ENCODE measurements at places on chromosomes 1 and 21.

- H3K36me3 ChIP-seq = peaks cover 35% of the 10 kb centered on the region
- H3K4me1 ChIP-seq = peaks cover 11% of the 10 kb centered on the region
- no peak for DNase-seq
- H3K27me3 ChIP-seq = no peaks in the 10 kb centered on the region
- H3K27ac ChIP-seq = peak overlapping the region; percentile 15
Measured at GRCh38 chr21:32599091-32599490, 13.1 kb downstream of the CFAP298 start.

DNA sequence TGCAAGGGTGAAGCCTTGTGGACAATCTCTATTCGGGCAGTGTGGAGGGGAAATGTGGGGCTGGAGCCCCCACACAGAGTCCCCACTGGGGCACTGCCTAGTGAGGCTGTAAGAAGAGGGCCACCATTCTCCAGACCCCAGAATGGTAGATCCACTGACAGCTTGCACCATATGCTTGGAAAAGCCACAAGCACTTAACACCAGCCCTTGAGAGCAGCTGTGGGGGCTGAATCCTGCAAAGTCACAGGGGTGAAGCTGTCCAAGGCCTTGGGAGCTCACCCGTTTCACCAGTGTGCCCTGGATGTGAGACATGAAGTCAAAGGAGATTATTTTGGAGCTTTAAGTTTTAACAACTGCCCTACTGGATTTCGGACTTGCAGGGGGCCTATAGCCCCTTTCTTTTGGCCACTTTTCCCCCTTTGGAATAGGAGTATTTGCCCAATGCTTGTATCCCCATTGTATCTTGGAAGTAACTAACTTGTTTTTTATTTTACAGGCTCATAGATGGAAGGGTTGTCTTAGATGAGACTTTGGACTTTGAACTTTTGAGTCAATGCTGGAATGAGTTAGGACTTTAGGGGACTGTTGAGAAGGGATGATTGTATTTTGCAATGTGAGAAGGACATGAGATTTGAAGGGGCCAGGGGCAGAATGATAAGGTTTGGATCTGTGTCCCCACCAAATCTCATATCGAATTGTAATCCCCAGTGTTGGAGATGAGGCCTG lies 16.3 kb upstream of the COL6A1 start:
- no peak overlapping the region for H3K27ac ChIP-seq
- DNase-seq = no peak
- H3K4me1 ChIP-seq = no peaks in the 10 kb centered on the region
- no peak overlapping the region for H3K4me3 ChIP-seq
- no peaks in the 10 kb centered on the region for H3K27me3 ChIP-seq

DNA sequence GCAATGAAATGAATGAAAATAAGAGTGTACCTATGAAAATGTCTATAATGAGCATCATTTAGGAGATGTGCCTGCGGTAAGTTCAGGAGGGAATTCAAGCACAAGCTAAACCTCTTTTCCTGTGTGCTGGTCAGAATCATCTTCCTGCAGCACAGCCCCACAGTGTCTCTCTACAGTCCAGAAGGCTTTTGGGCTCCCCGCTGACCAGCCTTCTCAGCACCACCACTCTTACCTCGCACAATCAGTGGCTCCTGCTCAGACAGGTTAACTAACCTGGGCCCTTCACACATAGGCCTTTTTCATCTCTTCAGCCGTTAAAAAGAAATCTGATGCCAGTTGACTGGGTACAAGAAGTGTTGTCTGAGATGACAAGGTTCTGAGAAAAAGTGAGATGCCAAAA lies 57.7 kb downstream of the LRRC8C start:
- DNase-seq = no peak
- peaks cover 43% of the 10 kb centered on the region for H3K36me3 ChIP-seq
- H3K4me1 ChIP-seq = no peaks in the 10 kb centered on the region

DNA sequence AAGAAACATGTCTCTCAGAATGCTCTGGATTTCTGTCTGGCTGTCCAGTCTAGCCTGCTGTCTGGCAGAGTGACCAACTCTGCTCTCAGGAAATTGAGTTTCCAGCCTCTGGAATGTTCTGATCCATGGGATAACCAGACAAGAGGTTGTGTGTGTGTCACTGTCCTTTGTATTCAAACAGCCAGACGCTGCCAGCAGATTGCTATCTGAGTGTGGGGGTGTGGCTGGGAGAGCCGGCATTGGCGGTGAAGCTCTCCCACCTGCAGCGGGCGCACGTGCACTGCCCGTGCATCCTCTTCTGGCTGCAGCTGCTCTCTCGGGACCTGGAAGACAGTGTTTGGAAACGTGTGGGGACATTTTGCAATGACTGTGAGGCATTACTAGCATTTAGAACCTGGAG lies 26.1 kb downstream of the PKP1 start:
- peak overlapping the region; percentile 92 for H3K27ac ChIP-seq
- no peak overlapping the region for H3K4me3 ChIP-seq
- peaks cover 64% of the 10 kb centered on the region for H3K4me1 ChIP-seq
- no peaks in the 10 kb centered on the region for H3K27me3 ChIP-seq
- DNase-seq = peak; percentile 86
- H3K36me3 ChIP-seq = peaks cover 31% of the 10 kb centered on the region

DNA sequence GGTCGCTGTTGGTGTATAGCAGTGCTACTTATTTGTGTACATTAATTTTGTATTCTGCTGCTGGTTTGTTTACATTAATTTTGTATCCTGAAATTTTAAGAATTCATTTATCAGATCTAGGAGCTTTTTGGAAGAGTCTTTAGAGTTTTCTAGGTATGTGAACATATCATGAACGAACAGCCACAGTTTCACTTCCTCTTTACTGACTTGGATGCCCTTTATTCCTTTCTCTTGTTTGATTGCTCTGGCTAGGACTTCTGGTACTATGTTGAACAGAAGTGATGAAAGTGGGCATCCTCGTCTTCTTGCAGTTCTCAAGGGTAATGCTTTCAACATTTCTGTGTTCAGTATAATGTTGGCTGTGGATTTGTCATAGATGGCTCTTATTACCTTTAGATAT lies 1757.9 kb downstream of the BRINP3 start:
- no peak overlapping the region for H3K4me3 ChIP-seq
- no peak overlapping the region for H3K27ac ChIP-seq
- no peaks in the 10 kb centered on the region for H3K36me3 ChIP-seq
- DNase-seq = no peak
- H3K4me1 ChIP-seq = no peaks in the 10 kb centered on the region
- no peaks in the 10 kb centered on the region for H3K27me3 ChIP-seq

- H3K27ac ChIP-seq = no peak overlapping the region
- no peak overlapping the region for H3K4me3 ChIP-seq
- H3K4me1 ChIP-seq = no peaks in the 10 kb centered on the region
- no peaks in the 10 kb centered on the region for H3K36me3 ChIP-seq
- no peak for DNase-seq
Measured at GRCh38 chr1:34360574-34360973, 183.9 kb downstream of the C1orf94 start.

GRCh38 chr1:52602856-52603600 lies 857 bp downstream of the GPX7 start:
- H3K4me3 ChIP-seq = peak overlapping the region; percentile 27
- no peak overlapping the region for H3K27ac ChIP-seq
- no peaks in the 10 kb centered on the region for H3K27me3 ChIP-seq
- H3K4me1 ChIP-seq = no peaks in the 10 kb centered on the region
- DNase-seq = no peak

DNA sequence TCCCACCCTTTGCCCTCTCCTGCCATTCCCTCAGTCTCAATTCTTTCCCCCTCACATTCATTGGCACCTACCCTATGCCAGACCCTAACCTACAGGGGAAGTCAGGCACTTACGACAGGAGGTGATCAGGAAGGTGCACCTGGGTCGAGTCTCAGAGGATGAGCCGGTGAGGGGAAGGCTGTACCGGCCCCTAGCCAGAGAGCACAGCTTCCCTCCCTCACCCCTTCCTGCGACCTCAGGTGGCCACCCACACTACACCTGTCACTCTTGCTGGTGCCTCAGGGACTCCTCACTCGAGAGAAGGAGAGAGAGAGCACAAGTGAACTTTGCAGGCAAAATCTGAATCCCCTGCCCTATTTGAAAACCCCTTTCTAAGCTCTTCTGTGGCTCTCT lies 1.7 kb upstream of the MYOM3 start:
- H3K4me1 ChIP-seq = peaks cover 24% of the 10 kb centered on the region
- H3K36me3 ChIP-seq = no peaks in the 10 kb centered on the region
- no peak overlapping the region for H3K27ac ChIP-seq
- no peak overlapping the region for H3K4me3 ChIP-seq

DNA sequence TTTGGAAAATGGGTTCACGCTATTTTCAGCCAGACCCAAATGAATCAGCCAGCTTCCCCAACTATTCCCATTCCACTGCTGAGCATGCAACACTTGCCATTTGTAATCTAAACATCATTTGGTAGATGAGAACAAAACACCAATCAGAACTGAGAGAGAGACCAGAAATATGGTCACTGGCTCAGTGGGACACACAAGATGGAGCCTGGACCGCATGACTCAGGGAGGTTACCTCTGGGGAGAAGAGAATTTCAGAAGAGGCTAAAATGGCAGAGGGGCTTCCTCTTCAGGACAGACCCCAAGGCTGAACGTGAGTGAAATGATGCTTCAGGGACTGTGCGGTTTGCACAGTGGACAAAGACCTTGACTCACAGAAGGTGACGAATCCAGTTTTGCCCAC lies 126.6 kb downstream of the URB2 start:
- H3K27ac ChIP-seq = no peak overlapping the region
- no peaks in the 10 kb centered on the region for H3K27me3 ChIP-seq
- DNase-seq = no peak
- no peak overlapping the region for H3K4me3 ChIP-seq

GRCh38 chr1:33814166-33814565 lies 49.7 kb upstream of the HMGB4 start:
- H3K36me3 ChIP-seq = no peaks in the 10 kb centered on the region
- H3K27ac ChIP-seq = no peak overlapping the region
- H3K27me3 ChIP-seq = peaks cover 4% of the 10 kb centered on the region

- peaks cover 31% of the 10 kb centered on the region for H3K4me1 ChIP-seq
- H3K27me3 ChIP-seq = no peaks in the 10 kb centered on the region
- no peak overlapping the region for H3K4me3 ChIP-seq
- no peaks in the 10 kb centered on the region for H3K36me3 ChIP-seq
- H3K27ac ChIP-seq = no peak overlapping the region
Measured at GRCh38 chr1:64955097-64956009, 11.0 kb downstream of the JAK1 start.

GRCh38 chr1:172997941-172998361 lies 52.8 kb downstream of the TNFSF18 start:
- no peaks in the 10 kb centered on the region for H3K36me3 ChIP-seq
- no peaks in the 10 kb centered on the region for H3K4me1 ChIP-seq
- no peak overlapping the region for H3K4me3 ChIP-seq

DNA sequence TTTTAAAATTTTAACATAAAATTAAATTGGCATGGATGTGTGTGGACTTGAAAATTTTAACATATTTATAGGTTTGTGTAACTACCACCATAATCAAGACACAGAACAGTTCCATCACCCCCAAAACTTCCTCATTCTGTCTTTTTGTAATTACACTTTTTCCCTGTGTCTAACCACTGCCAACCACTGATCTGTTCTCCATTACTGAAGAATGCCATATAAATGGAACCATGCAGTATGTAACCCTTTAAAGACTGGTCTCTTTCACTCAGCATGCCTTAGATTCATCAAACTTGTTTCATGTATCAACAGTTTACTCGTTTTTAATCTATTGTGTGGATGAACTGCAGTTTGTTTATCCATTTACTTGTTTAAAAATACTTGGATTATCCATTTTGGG lies 13.0 kb upstream of the AHCYL1 start:
- no peak overlapping the region for H3K4me3 ChIP-seq
- H3K27ac ChIP-seq = no peak overlapping the region
- H3K27me3 ChIP-seq = no peaks in the 10 kb centered on the region
- H3K36me3 ChIP-seq = no peaks in the 10 kb centered on the region
- no peak for DNase-seq
- peaks cover 34% of the 10 kb centered on the region for H3K4me1 ChIP-seq

DNA sequence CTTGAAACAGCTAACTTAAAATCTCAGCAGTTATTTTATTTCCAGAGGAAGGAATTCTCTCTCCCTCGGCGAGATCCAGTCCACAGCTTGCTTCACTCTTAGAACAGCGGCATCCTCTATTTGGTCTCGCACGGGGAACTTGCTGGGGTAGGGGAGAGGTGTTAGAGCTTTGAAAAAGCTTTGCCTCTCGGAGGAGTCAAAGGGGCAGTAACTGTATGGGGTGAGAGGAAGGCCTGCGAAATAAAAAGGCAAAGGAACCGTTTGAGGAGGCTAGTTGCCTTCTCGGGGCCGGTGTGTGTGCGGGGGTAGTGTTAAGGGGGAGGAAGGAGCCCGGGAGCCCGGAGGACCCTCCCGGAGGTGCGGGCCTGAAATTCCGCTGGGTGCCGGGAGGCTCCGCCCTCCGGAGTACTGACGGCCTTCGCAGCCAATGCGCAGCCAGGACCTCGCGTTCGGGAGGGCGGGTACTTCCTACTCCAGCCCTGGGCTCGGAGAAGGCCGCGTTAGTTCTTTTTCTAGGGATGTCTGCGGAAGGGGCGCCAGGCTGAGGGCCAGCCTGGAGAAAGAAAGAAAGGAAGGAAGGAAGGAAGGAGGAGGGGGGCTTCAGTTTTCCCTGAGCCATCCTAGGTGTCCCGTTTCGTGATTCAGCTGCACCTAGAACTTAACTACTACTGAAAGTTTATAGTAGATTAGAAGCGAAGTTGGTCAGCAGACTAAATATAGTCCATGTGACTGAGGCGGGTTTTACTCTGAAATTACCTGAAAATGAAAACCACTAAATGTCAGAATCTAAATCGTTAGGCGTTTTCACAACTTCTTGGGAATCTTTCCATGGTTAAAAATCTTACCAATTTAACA lies 2.2 kb downstream of the NEK7 start:
- no peaks in the 10 kb centered on the region for H3K27me3 ChIP-seq
- peak overlapping the region; percentile 88 for H3K27ac ChIP-seq
- peaks cover 18% of the 10 kb centered on the region for H3K4me1 ChIP-seq
- peak overlapping the region; percentile 92 for H3K4me3 ChIP-seq

DNA sequence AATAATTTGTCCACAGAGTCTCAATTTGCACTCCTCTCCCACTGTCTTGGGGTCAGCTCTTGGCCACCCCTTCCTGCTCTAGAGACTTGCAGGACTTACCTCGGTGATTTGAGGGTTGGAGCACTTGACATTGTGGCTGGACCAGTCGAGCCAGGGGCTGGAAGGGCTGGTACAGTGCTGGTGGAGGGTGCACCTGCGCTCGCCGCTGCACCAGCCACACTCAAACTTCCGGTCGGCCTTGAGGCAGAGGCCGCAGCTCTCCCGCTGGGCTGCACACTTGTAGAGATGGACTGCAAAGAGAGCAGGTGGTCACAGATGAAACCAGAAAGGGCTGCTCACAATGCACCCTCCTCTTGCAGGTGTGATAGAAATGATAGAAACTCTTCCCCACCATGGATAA lies 165.0 kb downstream of the PLXNA2 start:
- H3K4me3 ChIP-seq = no peak overlapping the region
- H3K27me3 ChIP-seq = no peaks in the 10 kb centered on the region
- no peaks in the 10 kb centered on the region for H3K4me1 ChIP-seq
- DNase-seq = no peak
- H3K36me3 ChIP-seq = no peaks in the 10 kb centered on the region
